ENCODE measurements at places on chromosomes 4 and X. TPM values are rescaled to one million over a fixed set of nuclear protein-coding genes. Genes with fewer than 3 reads are reported as not detected.
A peak's percentile ranks its signal among the peaks of the same experiment; 100 is the strongest.

DNA sequence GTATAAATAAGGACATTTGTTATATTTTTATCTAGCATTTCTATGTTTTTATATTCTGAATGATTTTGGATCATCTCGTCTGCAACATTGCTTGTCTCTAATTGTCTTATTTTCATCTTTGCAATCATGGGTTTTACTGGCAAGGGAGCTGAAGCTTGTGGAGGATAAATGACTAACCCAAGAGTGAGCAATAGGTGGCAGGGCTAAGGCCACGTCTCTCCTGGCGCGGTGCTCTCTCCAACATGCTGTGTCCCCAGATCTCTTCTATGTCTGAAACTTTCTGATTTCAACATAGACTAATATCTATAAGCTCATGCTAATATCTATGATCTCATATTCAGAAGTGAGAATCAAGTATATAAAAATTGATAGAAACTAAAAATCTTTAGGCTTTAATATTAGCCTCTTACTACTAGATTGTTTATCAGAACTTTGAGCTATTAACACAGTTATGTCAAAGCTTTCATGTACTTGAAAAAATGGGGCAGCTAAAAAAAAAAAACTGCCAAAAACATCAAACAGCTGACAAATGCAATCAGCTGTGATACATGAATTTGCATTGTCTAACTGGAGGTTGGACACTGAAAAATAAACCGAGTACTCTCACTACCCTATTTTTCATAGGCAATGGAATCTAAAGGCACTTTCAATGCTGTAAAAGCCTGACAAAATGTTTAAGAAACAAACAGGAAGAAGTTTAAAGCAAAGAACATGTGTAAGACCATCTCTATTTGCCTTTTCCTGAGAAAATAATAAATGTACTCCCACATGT is 169.2 kb downstream of the TMA16 start:
- no peak overlapping the region for H3K4me3 ChIP-seq
- no peak overlapping the region for H3K27ac ChIP-seq
- H3K4me1 ChIP-seq: no peaks in the 10 kb centered on the region
- no peaks in the 10 kb centered on the region for H3K27me3 ChIP-seq
- no peaks in the 10 kb centered on the region for H3K36me3 ChIP-seq
- DNase-seq: no peak

- no peak overlapping the region for H3K27ac ChIP-seq
- no peaks in the 10 kb centered on the region for H3K36me3 ChIP-seq
- H3K4me1 ChIP-seq: peaks cover 6% of the 10 kb centered on the region
- H3K27me3 ChIP-seq: no peaks in the 10 kb centered on the region
- DNase-seq: no peak
- no peak overlapping the region for H3K4me3 ChIP-seq
These were observed 5.0 kb downstream of the GPC3 start for GRCh38 chrX:133980406-133980805.

- peak; percentile 88 for DNase-seq
- H3K36me3 ChIP-seq: no peaks in the 10 kb centered on the region
- H3K27ac ChIP-seq: peak overlapping the region; percentile 75
- H3K4me1 ChIP-seq: peaks cover 16% of the 10 kb centered on the region
These were observed 1.1 kb upstream of the TLR3 start for GRCh38 chr4:186067757-186068385.

DNA sequence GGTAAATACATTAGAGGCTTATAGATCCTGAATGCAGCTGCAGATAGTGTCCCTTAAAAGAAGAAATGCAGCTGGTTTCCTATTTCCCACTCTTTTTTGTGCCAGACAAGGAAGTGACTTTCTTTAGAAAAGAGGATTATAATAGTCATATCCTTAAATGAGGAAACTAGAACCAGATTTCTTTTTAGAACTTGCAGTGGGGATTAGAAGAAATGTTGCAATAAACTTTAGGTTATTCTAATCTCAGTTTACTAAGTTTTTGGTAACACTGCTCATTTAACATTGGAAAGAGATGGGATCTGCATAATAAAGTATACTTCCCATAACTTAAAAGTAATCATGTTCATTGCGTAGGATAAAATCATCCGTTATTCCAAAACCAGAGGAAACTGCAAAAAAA is 101.9 kb downstream of the SLIT2 start:
- H3K27ac ChIP-seq: no peak overlapping the region
- H3K4me3 ChIP-seq: no peak overlapping the region
- peaks cover 3% of the 10 kb centered on the region for H3K4me1 ChIP-seq

GRCh38 chr4:34649716-34650115 is 1594.6 kb downstream of the ARAP2 start:
- no peak overlapping the region for H3K4me3 ChIP-seq
- no peaks in the 10 kb centered on the region for H3K4me1 ChIP-seq
- no peak for DNase-seq

Gene ZNF732
- not detected for total RNA-seq
